C1 segment of cervical spinal cord (tissue), 14 donors: ENCODE measurements at places on chromosomes 4 and X.
A peak's percentile ranks its signal among the peaks of the same experiment; 100 is the strongest.

DNA sequence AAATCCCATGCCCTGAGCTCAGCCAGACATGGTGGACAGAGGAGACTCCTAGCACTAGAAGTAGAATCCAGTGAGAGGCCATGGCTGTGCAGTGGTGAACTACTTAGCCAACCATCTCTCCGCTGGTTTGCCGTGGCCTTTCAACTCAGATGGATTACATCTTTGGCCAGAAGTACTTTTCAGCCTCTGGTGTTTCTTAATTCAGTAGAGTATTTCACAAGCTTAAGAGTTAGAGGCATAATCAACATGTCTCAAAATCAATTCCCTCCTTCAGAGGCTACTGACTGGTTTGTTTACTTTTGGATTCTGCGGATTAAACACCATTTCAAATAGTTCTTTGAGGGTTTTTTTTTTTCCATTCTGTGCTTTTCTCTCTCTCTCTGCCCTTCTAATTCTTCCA lies 91.1 kb upstream of the PGRMC2 start:
- DNase-seq = no peak

DNA sequence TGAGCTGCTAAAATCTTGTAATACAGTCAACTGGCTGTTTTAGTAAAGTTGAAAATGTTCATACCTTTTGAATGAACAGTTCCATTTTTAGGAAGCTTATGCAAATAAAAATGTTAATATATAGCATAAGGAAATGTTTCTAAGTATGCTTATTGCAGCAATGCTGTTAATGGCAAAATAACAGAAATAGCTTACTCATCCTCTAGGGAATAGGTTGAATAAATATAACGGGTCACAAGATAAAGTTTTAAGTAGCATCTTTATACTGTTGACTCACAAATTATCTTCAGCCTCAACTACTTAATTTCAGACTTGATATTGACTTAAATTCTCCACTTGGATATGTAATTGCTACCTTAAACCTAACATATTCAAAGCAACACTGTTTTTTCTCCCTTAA lies 27.7 kb downstream of the HERC3 start:
- DNase-seq = no peak

- DNase-seq = no peak
Observed at GRCh38 chr4:123953566-123953965, 557.0 kb downstream of the SPRY1 start.

GRCh38 chr4:85457752-85458467 lies 17.0 kb upstream of the ARHGAP24 start:
- no peak for DNase-seq

DNA sequence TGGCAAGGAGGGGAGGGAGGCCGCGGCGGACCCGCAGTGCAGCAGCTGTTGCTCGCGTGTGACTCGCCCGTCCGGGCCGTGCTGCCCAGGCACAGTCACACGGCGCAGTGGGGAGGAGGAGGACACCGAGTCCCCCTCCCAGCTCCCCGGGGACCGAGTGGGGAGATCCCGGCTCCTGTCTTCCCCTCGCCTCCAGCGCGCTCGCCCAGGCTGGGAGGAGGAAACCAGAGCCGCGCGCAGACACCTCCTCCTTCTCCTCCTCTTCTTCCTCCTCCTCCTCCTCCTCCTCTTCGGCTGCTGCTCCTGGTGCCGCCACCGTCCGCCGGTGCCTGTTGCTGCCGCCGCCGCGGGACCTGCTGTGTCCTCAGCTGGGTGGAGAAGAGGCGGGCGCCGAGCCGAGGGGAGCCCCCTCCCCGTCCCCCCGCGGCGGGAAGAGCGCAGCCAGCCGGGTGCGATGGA lies at the start of gene TBC1D1:
TBC1D1 (plus strand) TSS at position 284 of the 459 bp plus-strand sequence. CDS start 11,012 bp downstream, outside the sequence.
- peak; percentile 69 for DNase-seq

DNA sequence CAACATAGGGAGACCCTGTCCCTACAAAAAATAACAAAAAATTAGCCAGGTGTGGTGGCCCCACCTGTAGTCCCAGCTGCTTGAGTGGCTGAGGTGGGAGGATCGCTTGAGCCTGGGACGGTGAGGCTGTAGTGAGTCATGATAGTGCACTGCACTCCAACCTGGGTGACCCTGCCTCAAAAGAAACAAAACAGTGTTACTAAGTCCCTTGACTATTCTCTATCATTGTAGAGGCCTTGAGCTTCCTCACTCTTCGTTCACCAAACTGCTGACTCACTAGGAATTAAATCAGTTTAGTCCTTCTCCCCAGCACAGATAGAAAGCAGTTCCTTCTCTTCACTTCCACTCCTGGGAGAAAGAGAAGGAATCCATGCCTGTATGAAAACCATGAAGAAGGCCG lies 14.5 kb downstream of the CDS1 start:
- DNase-seq = no peak
